SW 1271 (cell line): ENCODE measurements at places on chromosomes 12 and 14.
A peak's percentile ranks its signal among the peaks of the same experiment; 100 is the strongest.

DNA sequence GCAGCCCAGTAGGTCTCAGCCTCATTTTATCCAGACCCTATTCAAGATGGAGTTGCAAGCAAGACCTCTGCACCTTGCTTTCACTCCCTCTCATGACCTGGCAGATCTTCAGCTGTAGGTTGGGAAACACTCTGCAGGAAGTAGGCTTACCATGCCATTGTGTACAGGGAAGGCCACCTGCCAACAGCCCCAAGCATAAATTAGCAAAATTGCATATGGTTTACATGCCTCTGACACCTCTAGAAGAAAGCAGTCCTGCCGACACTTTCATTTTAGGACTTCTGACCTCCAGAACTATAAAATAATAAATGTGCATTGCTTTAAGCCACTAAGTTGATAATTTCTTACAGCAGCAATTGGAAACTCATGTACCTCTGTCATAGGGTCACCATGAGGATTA, 96.9 kb downstream of the SLC15A4 start:
- no peak for DNase-seq

DNA sequence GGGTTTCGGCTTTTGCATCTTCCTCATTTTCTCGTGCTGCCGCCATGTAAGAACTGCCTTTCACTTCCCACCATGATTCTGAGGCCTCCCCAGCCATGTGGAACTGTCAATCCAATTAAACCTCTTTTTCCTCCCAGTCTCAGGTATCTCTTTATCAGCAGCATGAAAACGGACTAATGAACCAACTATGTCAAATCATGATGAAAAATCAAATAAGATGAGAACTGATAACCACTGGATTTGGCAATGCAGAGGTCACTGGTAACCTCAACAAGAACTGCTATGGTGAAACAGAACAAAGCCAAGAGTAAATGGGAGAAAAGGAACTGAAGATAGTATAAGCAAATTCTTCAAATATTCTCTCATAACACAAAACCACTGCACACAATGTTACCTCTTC, 6.0 kb downstream of the EML5 start:
- no peak for DNase-seq

DNA sequence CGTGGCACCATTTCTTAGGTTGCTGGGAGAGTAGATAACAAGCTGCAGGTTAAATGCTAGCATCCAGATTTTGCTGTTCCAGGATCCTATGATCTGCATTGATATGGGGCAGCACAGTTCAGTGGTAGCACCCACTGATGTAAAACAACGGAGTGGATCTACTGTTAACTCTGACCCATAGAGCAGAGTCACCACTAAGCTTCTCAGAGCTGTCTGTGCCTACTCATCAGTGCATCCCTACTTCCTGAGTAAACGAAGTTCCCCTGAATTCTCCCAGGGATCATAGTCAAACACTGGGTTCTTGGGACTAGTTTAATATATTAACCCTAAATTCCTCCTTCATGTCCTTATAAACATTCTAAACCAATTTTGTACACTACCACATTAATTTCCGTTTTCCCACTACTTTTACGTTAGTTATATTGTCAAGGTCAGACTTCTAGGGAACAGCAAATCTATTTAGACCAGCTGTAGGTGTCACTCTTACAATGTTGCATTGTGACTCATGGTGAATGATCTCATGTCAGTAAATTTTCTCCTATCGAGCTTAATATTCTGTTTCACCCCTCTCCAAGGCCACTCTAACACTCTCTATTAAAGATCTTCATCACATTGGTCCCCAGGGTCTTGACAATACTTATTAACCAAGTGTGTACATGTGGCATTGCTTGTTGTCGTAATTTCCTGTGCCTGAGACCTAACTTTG, 10.3 kb downstream of the RERGL start:
- no peak for DNase-seq

DNA sequence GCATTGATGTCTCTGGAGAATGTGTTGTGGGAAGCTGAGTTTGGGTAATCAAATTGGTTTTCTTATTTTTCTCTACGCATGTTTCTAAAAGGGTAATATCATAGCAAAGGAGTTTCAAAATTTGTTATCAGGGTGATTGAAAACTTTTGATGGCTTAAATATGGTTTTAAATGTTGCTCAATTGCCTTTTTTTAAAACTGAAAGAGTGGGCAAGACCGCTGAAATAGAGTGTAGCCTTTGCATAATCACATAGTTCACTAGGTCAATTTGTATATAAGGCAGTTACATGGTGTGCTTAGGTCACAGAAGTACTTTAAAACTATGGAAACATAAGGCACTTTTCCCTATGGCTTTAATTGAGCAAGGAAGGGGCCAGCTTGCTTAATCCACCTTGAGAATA, 167.4 kb downstream of the SNAPC1 start:
- DNase-seq = no peak

- no peak for DNase-seq
Observed at GRCh38 chr14:66365388-66365787, 120.8 kb upstream of the CCDC196 start.

- DNase-seq = no peak
Observed at GRCh38 chr14:101357038-101357437, 204.3 kb upstream of the DIO3 start.

DNA sequence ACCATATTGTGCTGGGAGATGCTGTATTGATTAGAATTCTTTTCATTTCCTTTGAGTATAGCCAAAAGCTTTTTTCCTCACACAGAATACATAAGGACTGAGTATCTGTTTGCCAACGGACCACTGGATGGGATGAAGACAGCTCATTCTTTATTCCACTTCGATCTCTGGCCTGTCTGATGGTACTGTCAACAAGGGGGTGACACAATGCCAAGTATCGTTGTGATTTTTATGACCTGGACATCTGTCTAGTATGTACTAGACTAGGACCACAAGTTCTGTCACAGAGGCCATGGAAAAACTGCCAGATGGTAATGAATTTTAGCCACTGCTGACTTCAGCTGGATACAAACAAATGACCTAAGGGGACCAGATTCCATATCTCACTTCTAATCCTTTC, 502.7 kb downstream of the SOX5 start:
- no peak for DNase-seq

GRCh38 chr12:77925536-77926108, 94.9 kb downstream of the NAV3 start:
- peak; percentile 84 for DNase-seq

DNA sequence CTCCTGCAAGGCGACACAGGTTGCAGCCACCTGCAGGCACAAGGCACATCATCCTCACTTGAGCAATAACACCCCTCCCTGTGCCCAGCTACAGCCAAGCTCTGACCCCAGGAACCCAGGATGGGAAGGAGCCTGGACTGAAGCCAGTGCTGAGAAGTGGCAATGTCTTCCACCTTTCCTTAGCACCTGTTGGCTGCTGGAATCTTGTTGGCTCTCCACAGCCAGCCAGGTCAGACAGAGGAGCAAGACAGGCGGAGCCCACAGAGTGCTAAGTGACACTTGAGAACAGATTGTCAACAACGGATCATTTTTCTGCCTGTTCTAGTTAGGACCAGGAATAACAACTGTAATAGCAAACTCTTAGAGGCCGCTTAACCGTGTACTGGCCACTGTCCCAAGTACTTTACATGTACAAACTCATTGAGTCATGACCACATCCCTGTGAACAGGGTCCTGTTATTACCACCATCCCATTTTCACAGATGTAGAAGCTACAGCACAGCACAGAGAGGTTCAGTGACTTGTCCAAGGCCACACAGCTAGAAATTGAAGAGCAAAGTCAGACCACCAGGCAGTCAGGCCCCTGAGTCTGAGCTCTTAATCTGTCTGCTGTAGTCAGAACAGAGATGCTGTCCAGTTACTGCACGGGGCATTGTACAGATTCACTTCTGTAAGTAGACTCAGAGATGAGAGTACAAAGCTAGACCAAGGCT, 45.6 kb downstream of the RNFT2 start:
- no peak for DNase-seq

- DNase-seq = no peak
Observed at GRCh38 chr12:4257442-4257841, 16.1 kb upstream of the CCND2 start.

- DNase-seq = no peak
Observed at GRCh38 chr14:60925286-60925685, 55.6 kb downstream of the TRMT5 start.

GRCh38 chr12:105409801-105410471, 79.4 kb downstream of the C12orf75 start:
- DNase-seq = no peak

DNA sequence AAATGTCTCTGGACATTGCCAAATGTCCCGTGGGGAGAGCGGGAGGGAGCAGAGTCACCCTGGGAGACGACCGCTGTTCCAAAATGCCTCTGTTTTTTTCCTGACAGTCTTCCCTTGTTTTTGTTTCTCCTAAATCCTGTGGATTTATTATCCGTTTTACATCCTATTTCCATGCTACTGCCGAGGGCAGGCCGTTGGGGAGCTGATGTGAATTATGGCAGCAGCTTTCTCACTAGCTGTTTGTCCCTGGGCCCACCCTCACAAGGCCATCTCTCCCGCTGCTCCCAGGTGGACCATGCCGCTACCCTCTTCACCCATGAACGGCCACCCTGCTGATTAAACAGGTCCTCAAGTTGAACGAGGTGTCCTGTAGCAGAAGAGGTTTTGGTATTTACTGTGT, 55.2 kb downstream of the FBXL14 start:
- DNase-seq = no peak

- DNase-seq = peak; percentile 82
Observed at GRCh38 chr14:74608959-74609611, 3.0 kb downstream of the LTBP2 start.

DNA sequence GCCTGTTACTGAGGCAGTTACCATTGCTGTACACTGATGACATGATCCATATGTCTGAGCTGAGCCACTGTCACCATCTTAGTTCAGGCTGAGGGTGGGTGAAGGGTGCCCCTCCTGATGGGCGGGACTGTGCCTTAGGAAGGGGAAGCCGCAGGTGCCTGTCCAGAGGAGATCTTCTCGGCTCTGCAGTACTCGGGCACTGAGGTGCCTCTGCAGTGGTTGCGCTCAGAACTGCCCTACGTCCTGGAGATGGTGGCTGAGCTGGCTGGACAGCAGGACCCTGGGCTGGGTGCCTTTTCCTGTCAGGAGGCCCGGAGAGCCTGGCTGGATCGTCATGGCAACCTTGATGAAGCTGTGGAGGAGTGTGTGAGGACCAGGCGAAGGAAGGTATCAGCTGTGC, 3.7 kb downstream of the RNF31 start:
- DNase-seq = no peak

DNA sequence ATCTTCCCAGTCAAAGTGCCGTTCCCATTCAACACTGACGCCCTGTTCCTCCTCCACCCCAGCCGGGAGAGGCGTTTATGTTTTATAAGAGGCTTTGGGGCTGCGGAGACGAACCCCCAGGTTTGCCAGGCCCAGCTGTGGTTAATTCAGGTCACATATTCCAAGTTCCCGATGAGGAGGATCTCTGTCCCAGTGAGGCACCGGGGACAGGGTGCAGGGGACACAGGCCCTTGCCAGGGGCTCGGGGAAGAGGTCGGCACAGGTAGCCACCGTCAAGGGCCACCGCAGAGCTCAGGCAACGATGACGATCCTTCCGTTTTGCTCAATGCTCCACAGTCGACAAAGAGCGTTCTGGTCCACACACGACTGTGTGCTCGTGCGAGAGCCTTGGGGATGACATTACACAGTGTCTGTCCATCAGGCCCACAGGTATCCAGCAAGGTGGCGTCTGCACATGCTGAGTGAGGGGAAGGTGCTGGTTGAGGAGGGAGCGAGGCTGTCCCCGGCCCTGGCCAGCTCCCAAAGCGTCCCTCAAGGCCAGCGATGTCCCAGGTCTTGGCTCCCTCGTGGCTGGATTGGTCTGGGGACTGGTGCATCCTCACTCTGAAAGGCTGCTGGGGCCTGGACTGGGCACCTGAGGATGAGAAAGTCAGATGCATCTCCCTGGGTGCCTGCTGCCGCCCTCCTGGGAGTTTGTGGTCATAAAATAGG, 189.2 kb upstream of the C14orf180 start:
- DNase-seq = no peak

DNA sequence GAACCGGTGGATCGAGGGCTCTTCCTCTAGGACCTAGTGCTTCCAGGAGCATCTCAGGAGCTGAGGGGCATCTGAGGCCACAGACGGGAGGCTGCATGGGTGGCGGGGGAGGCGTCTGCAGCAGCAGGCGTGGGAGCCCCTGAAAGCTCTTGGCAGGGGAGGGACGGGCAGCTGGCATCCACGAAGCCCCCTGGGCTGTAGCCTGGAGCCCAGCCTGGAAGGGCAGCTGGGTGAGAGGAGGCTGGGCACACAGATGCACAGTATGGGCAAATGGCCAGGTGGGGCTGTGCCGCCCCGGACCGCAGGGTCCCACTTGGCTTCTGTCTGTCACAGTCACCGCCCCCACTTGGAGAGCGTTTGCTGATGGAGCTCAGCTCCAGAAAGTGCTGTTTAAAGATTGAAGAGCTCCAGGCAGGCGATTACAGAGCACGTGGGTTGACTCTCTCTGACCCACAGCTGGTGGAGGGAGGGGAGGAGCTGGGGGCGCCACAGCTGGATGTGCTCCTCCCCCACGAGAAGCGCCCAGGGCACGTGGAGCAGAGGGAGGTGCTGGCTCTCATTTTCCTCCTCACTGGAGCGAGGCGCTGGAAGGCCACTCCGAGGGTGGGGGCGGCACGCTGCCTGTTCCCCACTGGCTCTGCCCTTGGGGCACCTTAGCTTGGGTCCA, 155.0 kb upstream of the C14orf180 start:
- no peak for DNase-seq

DNA sequence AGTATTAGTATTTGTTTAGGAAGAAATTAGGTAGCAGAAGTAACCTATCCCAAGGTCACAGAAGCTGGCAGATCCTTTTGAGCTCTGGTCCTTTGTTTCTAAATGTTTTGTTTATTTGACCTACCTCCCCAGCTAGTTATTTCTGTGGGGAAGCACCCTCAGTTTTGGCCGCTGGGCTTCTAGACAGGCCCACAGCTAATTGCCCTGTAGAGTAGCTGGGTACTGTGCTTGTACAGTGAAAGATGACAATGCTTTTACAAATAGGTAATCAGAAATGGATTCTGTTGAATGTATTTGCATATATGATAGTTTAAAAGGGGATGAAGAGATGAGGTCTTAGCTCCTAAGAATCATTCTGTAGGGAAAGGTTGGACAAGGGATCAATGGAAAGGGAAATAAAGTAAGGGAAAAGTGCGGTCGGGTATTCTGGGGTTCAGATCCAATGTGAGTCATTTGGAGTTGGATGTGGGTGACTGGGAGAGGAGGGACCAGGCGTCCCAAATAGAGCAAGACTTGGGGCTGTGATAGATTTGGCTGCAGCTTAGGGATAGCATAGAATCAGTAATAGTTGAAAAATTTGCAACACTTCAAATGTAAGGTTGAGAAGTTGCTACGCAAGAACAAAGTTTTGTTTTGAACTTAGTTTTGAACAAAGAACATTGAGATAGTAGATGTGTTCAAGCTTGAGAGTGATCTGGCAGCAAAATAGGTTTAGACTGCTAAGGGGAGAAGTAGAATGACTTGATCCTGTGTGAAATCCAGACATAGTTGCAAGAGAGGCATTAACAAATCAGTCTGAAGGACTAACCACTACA, 3.6 kb downstream of the NUDT4 start:
- DNase-seq = no peak

- DNase-seq = no peak
Observed at GRCh38 chr14:76918256-76918781, 92.1 kb downstream of the LRRC74A start.
